ENCODE measurements at places on chromosomes 1 and 21.

GRCh38 chr1:95005584-95005983 is 67.2 kb downstream of the ALG14 start:
- no peak for DNase-seq

GRCh38 chr1:201127755-201128455 is 921 bp upstream of the ASCL5 start:
- no peak for DNase-seq

DNA sequence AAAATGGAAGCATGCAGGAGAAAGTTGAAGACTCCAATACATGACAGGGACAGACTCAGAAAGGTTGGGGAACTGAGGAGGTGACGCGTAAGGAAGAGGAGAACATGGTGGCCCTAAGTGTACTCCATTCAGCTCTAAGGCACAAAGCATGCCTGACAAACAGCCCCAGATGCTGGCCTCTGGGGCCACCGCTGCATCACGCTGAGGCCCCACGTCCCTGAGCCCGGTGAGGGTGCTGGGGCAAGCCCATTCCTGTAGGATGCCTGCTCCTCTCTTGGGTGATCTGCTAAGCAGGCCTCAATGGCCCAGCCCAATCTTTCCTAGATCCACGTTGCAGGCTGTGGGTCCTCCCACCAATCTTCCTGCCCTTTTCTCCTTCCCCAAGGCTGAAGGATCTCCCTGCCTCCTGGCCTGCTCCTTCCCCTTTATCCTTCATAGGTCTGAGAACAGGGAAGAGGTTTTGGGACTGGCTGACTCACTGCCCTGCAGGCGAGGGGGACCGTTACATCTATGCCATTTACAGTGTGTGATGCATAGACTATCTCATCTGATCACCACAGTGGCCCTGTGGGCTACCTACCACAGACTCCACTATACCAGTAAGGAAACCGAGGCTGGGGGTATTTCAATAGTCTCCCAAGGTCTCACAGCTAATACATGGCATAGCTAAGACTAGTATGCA is 16.8 kb upstream of the NID1 start:
- DNase-seq, result no peak

DNA sequence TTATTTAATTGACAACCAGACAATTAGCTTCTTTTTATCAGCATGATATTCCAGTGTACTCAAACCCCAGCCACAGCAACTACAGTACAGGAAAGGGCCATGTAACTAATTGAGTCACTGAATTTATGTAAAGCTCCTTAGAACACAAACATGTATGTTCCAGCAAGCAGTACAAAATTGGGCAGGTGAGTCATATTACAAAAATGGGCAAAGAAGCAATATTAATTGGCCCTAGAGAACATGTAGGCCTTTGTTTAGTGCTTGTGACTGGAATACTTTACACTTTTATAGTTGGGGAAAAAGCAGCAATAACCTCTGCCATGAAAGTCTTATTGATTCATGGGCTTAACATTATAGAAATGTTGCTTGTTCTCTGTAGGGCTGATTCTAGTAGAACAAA is 31.8 kb downstream of the CLEC20A start:
- no peak for DNase-seq

DNA sequence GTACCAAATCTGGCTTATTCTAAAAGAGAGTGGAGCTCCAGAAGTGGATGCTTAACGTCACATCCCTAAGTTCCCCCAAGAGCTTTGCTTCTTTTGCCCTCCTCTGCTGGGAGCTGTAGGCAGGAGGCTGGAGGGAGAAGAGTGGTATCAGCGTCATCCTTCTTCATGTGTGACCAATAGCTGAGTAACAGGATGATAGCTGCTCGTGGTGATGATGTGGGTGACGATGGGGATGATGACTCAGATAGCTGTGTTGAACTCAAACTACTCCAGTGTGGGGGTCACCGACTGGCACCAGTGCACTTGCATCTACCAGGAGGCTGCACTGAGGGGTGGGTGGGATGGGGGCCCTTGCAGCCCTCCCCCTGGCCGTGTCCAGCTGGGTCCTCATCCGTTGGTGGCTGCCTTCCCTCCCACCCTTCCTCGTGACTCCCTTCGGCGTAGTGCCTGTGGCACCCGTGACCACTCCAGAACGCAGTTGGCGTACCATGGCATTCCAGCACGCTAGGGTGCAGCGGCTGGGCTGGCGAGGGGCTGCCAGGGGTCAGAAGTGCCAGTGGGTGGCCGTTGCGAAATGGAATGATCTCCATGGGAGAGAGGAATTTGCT is 1.1 kb downstream of the IGFN1 start:
- no peak for DNase-seq

DNA sequence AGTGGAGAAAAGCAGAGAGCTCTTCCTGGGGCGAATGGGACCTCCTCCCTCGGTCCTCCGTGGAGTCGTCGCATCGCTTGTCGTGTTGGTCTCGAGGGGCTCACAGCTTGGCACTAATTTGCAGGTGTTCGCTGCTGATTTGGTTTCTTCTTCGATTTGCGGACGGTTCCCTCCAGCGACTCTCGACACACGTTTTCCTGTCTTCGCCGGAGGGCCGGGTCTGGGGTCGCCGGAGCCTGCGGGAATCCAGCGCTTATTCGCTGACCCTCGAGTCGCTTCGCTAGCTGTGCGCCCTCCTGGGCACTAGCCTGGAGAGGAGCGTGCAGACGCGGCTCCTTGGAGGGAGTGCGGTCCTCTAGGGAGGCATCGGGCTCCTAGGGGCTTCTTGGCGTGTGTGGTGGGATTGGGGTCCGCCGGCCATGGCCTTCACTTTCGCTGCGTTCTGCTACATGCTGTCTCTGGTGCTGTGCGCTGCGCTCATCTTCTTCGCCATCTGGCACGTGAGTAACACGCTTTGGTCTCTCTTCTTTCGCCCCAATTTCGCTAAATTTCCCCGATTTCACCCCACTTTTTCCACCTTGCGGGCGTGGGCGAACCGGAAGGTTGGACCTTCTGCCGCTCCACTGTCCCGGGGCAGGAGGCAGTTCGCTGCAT is 766 bp downstream of the CNIH3 start:
- no peak for DNase-seq

GRCh38 chr1:51850420-51851223 is 27.9 kb downstream of the NRDC start:
- DNase-seq, result no peak

Data from stimulated activated CD8-positive, alpha-beta memory T cell treated with anti-CD3 and anti-CD28 coated beads, Interleukin-4, amount 100 ng/mL, for 4 hours (primary cell).